Adipocyte (in vitro differentiated cells): ENCODE measurements at places on chromosomes 1 and 21.

- DNase-seq: no peak
Observed at GRCh38 chr1:174800876-174801275, 198.9 kb upstream of the CACYBP start.

DNA sequence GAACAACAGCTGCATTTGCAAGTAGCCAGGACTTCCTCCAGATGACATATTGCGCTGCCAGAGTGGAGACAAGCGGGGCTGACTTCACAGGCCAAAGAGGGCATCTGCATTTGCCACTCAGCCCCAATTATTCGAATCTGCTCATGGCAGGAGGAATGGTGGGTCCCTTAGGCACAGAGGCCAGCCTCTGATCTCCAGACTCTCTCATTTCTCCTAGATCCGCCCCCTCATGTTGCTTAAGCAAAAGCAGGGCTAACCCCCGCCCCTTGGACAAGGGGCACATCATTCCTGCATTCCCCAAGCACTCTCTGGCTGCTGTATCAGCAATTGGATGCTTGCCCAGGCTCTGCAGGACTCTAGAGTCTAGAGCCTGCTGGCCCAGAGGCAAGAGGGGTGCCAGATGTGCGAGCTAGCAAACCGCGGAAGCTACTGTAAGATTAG is 262.4 kb downstream of the ST6GALNAC3 start:
- DNase-seq: peak; percentile 94

DNA sequence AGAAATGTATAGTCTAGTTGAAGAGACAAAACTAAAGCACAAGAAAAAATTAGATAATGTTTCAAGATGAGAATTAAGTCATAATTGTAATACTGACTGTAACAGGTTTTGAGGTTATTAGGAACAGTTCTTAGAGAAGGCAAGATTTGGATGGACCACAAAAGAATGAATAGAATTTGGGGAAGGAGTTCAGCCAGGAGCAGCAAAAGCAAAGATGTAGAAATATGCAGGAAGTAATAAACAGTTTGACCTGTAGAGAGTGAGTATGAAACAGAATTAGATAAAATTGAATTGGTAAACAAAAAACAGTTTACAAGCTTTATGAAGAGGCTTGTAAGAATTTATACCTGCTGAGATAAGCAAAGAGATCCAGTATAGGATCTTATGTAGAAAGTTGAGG is 16.3 kb downstream of the VPS45 start:
- no peak for DNase-seq

GRCh38 chr1:224734261-224734935 is 118.3 kb downstream of the CNIH3 start:
- no peak for DNase-seq

DNA sequence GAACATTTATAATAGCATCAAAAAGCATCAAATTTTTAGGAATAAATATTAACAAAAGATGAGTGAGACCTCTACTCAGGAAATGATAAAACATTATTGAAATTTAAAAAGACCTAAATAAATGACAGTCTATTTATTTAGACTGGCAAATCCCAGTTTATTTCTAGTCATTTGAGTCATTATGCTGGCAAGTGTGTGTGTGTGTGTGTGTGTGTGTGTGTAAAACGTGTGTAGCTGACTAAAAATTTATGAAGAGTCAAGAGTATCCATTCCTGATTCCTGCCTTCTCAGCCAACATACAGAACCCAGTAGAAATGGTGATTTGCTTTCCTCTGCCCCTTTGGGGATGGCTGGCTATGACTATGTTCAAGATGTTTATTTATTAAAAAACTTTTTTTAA is 46.2 kb downstream of the OSBPL9 start:
- no peak for DNase-seq

DNA sequence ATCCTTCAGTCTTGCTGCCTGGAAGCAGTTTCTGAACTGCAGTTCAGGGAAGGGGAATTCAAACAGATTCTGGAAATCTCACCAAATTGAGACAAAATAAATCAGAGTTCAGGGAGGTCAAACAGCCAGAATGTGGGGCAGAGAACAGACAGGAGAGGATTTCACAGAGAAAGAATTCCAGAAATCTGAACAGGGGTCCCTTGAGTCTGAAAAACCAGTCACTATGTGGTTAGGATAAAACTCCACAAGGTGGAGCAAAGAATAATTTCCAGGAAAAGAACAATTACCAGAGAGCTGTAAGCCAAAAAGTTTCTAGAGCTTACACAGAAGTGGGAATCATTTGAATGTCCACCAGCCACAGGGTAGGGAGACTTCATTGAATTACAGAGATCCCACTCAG is 84.7 kb downstream of the URB2 start:
- DNase-seq: peak; percentile 6

DNA sequence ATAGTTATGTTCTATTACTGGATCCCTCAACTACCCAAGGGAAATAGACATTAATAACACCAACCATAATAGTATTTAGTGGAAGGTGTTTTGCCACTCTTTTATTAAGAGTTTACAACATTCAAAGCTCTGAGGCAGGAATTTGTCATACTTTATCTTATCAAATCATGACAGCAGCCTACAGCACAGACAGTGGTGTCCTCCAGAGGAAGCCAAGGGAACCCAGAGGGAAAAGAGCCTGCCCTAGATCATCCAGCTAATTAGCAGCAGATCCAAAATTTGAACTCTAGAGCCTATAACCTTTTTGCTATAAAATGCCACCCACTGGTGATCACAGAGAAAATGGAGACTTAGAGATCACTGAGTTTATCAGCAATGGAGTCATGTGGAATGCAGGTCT is 18.2 kb downstream of the VAV3 start:
- no peak for DNase-seq

- DNase-seq: no peak
Observed at GRCh38 chr1:227009937-227010336, 69.8 kb downstream of the COQ8A start.

GRCh38 chr21:35465741-35466140 is 416.6 kb upstream of the RUNX1 start:
- DNase-seq: no peak

DNA sequence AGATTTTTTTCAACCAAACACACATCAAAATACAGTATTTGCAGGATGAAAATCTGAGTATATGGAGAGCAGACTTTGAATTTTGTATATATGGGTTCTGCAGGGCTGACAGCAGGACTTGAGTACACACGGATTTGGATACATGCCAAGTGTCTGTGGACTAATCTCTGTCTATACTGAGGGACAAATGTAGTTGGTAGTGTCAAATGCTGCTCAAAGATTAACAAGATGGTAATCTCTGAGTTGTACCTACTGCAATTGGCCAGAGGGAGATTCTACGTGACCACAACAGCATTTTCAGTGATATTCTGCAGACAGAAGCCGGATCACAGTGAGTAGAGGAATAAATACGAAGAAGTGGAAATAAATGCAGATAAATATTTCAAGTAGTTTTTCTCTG is 43.4 kb downstream of the SHCBP1L start:
- no peak for DNase-seq

- no peak for DNase-seq
Observed at GRCh38 chr1:211606914-211607753, 28.2 kb upstream of the SLC30A1 start.

GRCh38 chr1:25568090-25568833 is 24.9 kb downstream of the LDLRAP1 start:
- peak; percentile 52 for DNase-seq

GRCh38 chr1:41419584-41420295 is 58.5 kb downstream of the FOXO6 start:
- DNase-seq: no peak

DNA sequence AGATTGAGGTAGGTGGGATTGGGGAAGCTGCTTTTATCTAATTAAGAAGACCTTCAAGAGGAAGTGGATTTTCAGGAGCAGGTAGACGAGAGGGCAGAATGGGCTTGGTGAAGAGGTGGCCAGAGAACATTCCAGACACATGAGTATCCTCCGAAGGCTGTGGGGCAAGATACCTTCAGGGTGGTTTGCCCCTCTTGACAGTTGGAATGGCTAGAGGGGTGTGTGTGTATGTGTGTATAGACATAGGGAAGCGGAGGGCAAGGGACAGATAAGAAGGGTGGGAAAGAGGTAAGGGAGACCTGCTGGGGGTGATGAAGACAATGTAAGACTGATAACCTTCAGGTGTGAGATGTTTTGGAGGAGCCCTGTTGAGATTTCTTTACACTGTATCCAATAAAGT is 46.8 kb upstream of the TSPAN2 start:
- no peak for DNase-seq

GRCh38 chr1:232036181-232036933 is 409.8 kb downstream of the DISC1 start:
- no peak for DNase-seq

DNA sequence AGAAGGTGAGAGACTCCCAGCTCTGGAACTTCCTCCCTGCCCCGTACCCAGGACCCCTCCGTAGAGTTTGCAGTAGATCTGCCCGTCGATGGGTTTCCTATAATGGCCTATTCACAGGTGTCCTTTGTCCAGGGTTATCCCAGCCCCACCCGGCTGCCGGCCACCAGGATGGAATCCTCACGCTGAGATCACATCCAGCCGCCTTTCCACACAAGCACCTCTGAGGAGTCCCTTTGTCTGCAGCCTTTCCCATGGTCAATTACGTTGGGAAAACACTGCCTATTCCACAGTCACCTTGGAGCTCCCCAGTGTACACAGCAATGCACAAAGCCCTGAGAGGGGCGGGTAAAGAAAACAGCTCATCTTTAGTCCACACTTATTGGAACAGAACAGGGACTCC is 190.0 kb upstream of the EDN2 start:
- no peak for DNase-seq

DNA sequence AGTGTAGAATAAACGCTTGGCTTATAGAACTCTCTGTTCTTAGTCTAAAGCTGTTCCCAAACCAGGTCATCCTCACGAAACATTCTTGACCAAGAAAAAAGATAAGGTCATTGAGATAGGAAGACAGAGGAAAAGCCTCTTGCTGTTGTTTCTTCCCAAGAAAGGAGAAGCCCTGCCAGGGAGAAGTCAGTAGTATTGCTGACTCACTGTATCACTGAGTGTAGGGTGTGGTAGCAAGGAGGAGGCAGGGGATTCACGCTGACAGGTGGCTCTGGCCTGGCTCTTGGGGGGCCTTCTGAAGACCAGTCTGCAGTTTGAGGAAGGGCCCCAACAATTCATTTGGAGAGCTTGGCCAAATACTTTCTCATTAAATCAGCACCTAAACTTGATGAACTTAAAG is 97.8 kb downstream of the CD247 start:
- DNase-seq: peak; percentile 6

- no peak for DNase-seq
Observed at GRCh38 chr1:44409757-44410156, 4.7 kb downstream of the RNF220 start.
